ENCODE measurements at places on chromosomes 13 and 19.
A peak's percentile ranks its signal among the peaks of the same experiment; 100 is the strongest.

GRCh38 chr13:113513761-113514160 lies 23.2 kb upstream of the DCUN1D2 start:
- no peak for DNase-seq

GRCh38 chr13:62209529-62209928 lies 793.9 kb upstream of the PCDH20 start:
- no peak for DNase-seq

DNA sequence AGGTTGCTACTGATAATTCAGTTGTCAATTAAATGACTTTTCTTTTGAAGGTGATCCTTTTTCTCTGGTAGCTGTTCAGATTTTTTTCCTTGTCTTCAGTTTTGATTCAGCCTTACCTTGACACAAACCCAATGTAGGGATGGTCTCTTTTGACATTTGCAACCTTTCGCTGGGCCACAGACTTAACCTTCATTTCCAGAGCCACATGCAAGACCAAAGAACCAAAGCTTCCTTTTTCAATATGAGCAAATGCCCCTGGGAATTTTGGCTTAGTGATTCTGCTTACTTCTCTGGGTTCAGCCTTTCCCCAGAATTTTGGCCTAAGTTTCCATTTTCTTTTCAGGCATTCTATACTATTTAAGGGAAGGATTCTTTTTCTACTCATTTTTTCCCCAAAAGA lies 19.6 kb downstream of the SIGLEC5 start:
- DNase-seq, result no peak

DNA sequence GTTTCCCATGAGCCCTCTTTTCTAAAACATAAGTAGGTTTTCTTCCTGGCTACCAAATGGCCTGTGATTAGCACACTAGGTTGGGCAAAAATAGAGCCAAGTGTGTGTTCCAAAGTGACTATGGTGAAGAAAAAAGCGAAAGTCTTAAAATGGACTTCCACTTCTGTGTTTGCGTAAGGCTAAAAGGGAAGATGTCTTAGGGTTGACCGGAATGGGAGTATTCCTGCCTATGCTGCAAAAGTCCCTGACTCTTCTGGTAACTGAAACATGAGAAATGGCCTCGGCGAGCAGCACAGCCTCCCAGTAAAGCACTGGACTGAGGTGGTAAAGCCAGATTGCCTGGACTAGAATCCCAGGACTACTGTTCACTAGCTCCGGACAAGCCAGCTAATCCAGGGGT lies 2.4 kb upstream of the FPR1 start:
- no peak for DNase-seq

- no peak for DNase-seq
Measured at GRCh38 chr13:50917572-50917971, 8.0 kb downstream of the RNASEH2B start.

DNA sequence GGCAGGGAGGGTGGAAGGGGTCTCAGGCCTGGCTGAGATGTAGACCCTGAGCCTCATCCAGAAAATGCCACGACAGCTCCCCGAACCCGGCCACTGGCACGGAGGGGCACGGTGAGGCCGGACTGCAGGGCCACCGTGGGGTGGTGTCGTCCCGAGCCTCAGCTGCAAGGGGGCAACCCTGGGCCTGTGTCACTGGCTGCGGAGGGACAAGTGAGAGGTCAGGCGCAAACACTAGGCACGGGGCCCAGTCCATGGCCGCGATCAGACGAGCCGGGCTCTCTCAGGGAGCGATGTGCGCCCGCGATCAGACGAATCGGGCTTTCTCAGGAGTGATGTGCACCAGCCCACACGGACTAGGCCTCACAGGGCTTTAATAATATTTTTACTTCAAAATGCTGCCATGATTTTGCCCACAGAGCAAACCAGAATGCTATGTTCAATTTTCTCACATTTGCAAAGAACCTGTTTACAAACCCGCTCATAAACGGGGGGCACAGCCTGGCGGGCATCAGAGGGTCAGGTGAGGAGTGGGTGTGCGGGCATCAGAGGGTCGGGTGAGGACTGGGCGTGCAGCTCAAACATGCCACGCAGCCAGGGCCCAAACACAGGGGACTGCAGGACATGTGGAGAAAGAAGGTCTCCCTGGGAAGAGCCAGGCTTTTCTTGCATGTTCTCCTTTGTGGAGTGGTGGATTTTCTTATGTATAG lies 42.6 kb upstream of the C13orf46 start:
- DNase-seq, result no peak

DNA sequence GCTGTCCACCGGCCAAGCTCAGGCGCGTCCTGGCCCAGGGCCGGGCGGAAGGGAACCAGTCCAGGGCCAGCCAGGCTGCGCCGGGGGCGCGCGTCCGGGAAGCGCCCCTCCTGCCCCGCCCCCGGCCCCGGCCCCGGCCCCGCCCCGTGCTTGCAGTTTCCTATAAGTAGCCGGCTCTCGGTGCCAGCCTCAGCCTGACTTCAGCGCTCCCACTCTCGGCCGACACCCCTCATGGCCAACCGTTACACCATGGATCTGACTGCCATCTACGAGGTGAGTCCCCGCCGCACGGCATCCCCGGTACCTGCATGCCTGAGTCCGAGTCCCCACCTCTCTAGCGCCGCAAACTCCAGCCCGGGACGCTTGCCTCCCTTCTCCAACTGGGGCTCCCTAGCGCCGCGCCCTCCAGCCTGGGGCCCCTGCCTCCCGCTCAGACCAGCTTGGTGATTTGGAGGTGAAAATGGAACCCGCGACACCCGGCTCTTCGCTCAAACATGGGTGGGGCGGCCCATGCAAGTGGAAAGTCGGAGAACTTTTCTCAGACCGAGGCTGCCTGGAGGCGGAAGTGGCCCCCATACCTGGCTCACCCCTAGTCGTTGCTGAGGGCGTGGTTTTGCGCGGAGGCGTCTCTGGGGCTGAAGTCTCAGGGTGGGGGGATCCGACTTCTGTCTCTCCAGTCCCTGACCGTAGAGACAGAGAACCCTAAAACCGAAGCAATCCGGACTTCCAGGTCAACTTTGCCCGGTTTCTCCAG lies at the start of gene ZFP36:
Gene ZFP36 (plus strand): TSS at position 192 of the 754 bp plus-strand sequence. CDS start 58 bp downstream, at position 250.
- DNase-seq, result peak; percentile 75

- DNase-seq, result no peak
Measured at GRCh38 chr13:40348096-40348679, 318.3 kb downstream of the FOXO1 start.

DNA sequence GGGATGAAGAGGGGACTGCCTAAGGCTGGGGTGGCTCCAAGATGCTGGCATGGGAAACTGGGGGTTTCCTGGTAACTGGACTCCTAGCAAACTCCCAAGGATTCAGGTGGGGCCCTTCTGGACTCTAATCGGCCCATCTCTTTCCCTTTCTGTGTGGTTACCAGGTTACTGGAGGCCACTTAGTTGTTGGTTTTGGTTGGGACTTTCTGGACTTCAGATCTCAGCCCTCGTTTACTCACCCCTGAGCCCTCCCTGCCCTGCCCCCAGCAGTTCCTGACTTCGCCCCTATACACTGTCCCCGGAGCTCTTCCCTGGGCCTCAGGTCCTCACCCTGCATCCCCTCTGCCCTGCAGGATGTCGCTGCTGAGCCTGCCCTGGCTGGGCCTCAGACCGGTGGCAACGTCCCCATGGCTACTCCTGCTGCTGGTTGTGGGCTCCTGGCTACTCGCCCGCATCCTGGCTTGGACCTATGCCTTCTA lies 328 bp downstream of the CYP4F12 start:
- no peak for DNase-seq

- DNase-seq, result no peak
Measured at GRCh38 chr19:32869966-32870573, 503 bp upstream of the SLC7A9 start.

DNA sequence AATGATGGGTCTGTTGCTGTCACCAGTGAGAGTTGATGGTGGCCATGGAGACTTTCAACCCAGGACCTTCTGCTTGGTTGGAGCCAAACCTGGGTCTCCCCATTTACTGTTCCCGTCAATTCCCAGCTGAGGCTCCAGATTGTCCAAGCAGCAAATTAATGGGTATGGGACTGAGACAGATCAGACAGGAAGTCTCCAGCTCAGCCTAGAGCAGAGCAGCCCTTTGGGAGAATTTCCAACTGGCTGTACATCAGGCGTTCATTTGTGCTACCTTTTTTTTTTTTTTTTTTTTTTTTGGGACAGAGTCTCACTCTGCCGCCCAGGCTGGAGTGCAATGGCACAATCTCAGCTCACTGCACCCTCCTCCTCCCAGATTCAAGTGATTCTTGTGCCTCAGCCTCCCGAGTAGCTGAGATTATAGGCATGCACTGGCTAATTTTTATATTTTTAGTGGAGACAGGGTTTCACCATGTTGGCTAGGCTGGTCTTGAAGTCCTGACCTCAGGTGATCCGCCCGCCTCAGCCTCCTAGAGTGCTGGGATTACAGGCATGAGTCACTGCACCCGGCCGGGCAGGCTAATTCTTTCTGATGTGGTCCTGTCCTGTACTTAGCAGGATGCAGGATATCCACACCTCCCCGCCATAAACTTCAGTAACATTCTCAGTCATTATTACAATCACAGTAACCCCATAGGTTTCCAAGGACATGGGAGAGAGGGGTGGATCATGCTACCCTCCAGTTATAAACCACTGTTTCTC lies 9.3 kb downstream of the MAP3K10 start:
- DNase-seq, result no peak

- no peak for DNase-seq
Measured at GRCh38 chr19:4015705-4016402, 8.3 kb downstream of the PIAS4 start.

DNA sequence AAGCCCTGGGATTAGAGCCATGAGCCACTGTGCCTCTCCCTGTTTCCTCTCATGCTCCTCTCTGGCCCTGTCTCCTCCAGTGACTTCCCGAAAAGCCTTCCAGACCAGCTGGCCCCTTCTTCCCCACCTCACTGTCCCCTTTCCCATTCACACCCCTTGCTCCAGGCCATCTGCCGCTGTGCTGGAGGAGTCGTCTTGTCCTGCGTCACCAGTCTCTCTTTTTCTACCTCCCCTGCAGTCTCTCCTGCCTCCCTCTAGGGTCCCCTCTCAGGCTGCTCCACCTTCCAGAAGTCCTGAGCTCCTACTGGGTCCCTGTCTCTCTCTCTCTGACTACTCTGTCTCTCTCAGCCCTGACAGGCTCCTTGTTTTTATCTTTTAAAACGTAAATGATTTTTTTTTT lies 5.3 kb upstream of the FFAR1 start:
- DNase-seq, result no peak

DNA sequence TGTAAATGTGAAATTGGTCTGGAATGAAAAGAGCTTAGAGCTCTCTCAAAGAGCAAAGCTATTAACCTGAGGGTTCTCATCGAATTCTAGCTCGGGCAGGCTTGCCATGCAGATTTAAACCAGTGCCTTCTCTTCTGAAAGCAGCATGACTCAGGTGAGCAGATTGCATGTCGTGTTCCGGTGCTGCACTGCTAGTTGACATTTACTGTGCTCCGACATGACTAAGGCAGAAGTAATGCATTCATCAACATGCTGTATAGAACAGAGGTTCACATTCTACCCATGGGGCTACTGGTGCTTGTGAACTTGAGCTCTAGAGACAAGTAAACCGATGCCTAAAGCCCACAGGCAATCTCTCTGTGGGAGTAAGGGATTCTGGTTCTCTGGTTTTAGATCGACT lies 947.7 kb downstream of the EFNB2 start:
- no peak for DNase-seq

DNA sequence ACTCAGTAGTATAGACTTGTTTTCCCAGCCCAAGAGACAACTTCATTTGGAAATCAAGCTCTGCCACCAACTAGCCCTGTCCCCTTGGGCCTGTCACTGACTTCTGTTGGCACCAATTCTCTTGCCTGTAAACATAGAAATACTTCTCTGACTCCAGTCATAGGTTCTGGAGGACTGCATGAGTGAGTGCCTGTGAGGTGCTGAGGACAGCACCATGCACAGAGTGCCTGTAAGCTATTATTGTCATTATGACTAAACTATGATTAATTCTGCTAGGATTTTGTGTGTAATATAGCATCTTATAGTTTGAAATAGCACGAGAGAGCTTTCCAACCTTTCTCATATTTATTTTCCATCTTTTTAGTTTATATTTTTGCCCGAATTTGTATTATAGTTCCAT lies 247.9 kb downstream of the MYO16 start:
- no peak for DNase-seq

GRCh38 chr13:25802579-25802978 lies 249.2 kb downstream of the SHISA2 start:
- DNase-seq, result no peak

DNA sequence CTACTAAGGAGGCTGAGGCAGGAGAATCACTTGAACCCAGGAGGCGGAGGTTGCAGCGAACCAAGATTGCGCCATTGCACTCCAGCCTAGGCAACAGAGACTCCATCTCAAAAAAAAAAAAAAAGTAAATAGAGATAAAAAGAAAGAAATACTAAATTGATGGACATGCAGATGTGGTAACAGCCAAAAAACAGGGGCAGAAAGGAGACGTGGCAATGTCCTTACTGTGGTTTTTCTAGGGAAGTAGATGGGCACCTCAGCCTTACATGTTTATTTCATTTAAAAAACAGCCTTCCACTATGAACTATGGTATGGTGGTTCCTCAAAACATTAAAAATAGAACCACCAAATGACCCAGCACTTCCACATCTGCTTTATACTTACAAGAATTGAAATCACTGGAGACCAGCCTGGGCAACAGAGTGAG lies 6.5 kb upstream of the EIF3G start:
- no peak for DNase-seq

GRCh38 chr13:111062305-111062704 lies 52.8 kb upstream of the ARHGEF7 start:
- no peak for DNase-seq

All from GM12892 (cell line).